NCI-H187 (cell line): ENCODE measurements at places on chromosomes 3 and 15.

- no peak for DNase-seq
These were observed 36.2 kb downstream of the C2CD4B start for GRCh38 chr15:62128916-62129315.

DNA sequence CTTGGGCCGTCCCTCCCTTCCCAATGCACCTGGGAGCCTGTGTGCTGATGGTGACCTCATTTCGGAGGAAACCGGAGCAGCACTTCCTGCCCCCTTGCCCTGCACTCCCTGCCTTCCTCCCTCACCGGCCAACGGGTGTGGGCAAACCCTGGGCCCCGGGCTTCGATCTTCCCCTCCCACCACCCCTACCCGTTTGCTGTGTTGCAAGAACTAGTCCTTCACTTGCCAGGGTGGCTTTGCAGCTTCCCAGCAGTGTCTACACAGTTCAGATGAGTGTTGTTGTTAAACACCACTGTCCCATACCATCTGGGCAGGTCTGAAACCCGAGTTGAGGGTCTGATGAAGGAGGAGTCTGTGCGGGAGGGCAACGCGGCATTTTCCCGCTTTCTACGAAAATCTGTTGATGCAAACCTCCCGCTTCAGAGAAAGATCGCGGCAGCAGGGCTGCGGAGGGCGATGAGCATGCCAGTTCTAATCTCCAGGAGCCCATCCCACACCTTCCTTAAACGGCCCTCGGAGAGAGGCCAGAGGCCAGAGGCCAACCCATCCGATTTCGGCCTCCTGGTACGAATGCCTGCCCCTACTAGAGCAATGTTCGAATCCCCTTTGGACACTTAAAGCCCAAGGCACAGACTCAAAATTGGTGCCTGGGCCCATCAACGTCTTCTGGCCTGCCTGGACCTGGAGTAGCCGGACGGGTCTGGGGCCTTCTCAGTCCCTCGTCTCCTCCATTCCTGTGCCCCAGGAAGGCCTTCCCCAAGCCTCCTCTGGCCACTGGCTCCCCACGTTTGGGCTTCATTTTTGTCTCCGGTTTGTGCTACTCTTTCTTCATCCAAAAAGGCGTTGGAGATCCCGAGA is 35.7 kb upstream of the POLG start:
- DNase-seq, result no peak

DNA sequence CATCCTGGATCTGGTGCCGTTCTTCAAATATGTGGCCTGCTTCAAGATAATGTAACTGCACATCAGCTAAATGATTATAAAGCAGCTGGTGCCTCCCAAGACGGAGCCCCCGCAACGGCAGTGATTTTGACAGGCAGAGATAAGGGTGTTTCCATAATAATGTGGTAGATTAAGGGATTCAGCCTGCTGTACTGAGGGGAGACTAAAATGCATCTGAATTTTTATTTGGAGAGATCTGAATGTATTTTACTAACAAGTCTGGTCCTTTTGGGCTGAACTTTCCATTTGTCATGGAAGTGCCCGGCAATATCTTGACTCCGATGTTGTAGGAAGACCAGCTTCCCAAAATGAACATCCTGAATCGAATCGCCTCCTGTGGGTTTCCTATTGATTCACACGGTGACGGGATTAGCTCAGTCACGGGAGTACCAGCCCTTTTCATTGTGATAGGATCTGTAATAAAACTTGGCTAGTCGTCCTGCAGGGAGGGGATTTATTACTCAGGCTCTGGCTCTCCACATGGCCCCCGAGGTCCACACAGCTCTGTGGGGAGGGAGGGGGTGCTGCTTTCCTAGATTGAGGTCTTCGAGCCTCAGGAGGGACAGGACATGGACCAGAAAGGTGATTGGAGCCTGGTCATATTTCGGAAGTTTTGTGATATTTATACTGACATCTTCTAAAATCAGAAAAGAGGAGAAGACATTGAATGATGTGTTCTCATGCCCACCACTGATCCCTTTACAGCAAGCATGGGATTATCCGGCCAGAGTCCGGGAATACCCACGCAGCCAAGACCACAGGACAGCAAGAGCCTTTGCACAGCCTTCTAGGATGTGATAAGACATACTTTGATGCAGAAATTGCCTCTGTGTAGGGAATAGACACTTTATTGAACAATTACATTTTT is 2.5 kb upstream of the PCSK6 start:
- no peak for DNase-seq

- DNase-seq, result no peak
These were observed 817 bp downstream of the USP3 start for GRCh38 chr15:63504979-63505841.

DNA sequence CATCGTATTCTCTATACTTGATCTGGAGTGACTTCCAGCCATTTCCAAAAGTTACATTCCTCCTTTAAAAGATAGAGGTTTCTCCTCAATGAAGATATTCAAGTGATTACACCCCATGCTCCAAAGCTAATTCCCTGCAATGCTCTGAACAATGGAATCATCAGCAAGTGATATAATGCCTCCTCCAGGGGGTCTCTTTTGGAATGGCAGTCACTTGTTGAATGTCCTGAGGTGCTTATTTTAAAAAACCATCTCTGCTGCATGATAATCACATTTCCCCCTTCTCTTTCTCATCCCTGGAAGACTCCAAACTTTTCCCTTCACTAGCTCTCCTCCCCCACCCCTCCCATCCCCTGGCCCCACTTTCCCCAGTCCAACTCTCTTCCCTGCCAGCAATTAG is 2.6 kb downstream of the LHFPL4 start:
- DNase-seq, result no peak

DNA sequence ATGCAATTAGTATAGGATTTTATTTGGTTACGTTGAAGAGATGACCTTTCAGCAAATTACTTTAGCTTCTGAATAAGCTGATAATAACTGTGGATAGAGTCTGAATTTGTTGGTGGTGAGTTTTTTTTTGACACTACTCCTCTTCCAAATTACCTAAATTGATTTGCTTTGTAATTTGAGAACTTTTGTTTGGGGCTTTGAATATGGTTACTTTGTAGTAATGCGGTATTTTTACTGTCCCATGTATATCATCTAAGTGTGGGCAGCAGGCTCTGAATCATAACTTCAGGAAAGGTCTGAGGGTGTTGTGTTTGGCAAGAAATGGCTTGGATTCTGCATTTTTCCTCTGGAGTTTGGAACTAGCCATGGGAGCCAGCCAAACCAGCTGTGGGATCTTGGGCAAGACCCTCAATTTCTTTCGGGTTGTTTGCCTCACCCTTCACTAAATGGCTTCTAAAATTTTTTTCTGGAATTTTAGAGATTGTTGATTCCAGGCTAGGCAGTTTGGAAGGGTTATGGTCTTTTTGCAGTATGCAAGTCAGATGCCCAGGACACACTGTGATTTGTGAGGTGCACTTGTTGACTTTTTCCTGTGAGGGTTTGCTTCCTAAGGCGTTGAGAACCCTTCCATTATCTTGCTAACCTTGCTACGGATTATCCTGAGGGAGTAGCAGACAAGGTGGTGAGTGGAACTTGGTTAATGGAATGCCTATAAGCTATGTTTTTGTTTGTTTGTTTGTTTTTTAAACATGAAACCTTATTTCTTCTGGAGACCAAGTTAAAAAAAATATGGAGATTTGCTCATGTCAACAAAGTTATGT is 10.4 kb downstream of the PTPRG start:
- DNase-seq, result no peak

DNA sequence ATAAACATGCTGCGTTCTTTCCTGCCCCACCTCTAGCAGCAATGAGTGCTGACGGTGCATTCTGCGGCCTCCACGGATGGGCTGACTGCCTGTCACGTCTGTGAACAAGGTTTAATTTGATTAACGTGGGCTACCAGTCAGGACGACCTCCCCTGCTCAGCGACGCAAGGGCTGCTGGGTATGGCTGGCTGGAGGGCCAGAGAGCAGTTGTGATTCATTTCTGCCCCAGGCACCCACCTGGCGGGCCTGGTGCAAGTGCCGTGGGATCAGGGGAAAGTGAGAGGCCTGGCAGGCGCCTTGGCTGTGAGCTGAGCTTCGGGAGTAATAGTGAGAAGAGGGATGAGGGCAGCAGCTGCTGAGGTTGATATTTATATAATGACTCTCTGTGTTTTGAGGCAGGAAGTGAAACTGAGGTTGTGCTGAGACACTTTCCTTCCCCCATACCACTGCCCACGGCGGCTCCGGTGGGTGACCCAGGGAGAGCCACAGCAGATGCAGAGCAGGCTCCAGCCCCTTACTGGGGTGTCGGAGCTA is 190.4 kb upstream of the BCL6 start:
- no peak for DNase-seq

GRCh38 chr3:50616003-50616769 is 765 bp upstream of the MAPKAPK3 start:
- peak; percentile 51 for DNase-seq

- no peak for DNase-seq
These were observed 1.6 kb downstream of the C2CD4B start for GRCh38 chr15:62163397-62164013.

GRCh38 chr3:89714237-89714636 is 606.8 kb downstream of the EPHA3 start:
- DNase-seq, result no peak

- no peak for DNase-seq
These were observed 35.6 kb upstream of the SPTSSB start for GRCh38 chr3:161406594-161407555.

DNA sequence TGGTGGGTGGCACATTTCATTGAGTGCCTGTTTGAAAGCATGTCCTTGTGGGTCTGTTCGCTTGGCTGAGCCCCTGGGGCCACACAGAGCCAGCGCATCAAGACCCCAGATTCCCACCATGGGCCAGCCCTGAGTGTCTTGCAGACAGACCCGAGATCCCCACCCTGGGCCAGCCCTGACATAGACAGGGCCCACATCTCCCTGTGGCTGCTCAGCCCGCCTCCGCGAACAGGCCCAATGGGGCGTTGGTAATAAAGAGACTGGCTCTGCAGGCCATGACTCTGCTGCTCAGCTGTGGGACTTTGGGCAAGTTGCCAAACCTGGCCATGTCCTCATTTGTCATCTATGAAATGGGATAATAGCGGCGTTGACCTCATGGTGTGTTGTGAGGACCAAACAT is 22.6 kb downstream of the FAH start:
- DNase-seq, result no peak

DNA sequence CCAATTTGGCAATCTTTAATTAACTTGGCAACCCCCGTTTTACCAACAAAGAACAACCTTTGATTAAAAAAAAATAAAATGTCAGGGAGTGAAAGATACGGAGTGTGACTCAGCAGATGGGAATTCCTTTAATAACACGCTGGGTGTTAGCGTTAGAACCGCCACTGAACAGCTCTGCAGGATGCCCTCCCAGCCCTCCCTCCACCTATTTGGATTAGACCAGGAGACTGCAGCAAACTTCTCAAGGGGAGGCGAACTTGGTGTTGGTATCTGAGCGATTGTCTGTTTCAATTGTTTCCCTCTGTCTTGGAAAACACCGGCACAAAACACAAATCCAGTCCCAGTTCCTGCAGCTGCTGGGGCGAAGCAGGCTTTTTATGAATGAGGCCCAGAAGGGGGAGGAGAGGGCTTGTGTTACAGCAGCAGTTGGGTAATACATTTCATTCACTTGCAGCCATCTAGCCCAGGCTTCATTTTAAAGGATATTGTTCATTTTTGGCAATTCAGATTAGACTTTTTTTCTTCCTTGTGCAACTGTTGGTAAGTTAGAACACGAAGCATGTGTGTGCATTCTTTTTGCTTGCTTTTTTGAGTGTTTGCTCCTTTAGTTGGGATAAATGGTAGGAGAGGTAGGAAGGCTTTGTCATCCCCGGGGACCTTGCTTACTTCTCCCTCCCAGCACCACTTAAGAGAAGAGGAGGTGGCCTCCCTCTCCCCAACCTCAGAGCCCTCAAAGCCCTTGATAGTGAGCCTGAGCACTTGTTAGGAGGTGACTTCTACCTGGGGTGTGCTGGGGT is 152.3 kb downstream of the IGF1R start:
- DNase-seq, result peak; percentile 68

- DNase-seq, result no peak
These were observed 20.1 kb upstream of the CBLB start for GRCh38 chr3:105888621-105889579.

- no peak for DNase-seq
These were observed 52.4 kb downstream of the PHLDB2 start for GRCh38 chr3:111911446-111911845.

GRCh38 chr3:134179508-134179907 is 71.2 kb downstream of the RYK start:
- no peak for DNase-seq

- DNase-seq, result no peak
These were observed 232.6 kb downstream of the MEX3B start for GRCh38 chr15:81813215-81813614.

- DNase-seq, result no peak
These were observed 166.4 kb downstream of the SUCNR1 start for GRCh38 chr3:152039887-152040286.

DNA sequence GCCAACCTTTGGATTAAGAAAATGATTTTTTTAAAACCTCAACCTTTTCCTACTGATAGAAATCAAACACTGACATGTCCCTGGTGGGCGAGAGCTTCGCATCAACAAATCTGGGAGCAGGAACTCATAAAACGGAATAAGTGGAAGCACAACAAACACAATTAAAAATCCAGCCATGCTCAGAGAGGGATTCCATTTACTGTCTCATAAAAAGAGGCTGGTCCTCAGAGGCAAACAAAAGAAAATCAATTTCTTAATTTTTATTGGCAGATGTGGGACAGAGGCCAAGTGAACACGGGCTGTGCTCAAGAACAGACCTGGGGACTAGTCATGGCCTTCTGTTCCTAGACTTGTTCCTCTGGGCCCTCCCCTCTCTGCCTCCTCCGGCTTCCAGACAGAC is 214.5 kb downstream of the NTRK3 start:
- no peak for DNase-seq

- DNase-seq, result no peak
These were observed 61.4 kb downstream of the COL8A1 start for GRCh38 chr3:99699841-99700240.

DNA sequence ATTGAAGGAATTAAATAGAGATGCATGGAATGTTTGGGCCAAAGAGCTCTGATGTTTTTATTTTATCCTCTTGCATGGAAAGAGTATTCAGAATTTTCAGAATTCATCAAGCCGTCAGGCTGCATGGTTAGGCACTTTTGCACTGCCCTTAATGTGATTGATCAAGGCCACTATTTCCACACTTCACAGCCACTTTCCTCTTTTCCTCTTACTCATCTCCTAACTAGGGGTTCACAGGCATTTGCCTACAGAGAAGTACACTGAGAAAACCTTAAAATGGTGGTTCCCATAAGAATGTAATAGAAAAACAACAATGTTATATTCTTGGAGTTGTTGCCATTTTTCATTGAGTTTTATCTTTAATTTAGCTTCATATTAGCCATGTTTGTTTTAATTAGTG is 10.9 kb downstream of the SLC35A5 start:
- DNase-seq, result no peak
